ENCODE measurements at places on chromosomes 2 and 18.

- no peak for DNase-seq
Observed at GRCh38 chr2:236167297-236168109, 683 bp downstream of the GBX2 start.

- no peak for DNase-seq
Observed at GRCh38 chr2:105215586-105216192, 25.9 kb upstream of the GPR45 start.

GRCh38 chr2:36663851-36664695 lies 32.4 kb upstream of the VIT start:
- DNase-seq, result no peak

DNA sequence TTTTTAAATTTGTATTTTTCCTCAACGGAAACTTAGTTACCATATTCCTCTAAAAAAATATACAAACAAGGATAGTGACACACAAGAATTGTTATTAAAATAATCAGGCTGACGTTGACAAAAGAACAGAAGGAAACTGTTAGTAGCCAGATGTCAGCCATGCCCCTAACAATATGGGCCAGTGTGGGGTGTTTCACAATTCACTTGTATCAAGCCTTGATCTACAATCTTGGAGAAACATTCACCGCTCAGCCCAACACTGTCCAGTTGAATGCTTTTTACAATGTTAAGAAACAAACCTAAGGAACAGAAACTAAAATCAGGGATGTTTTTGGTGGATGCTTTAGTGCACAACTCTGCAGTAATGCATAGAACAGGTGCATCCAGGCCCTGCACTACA lies 44.6 kb downstream of the TMEFF2 start:
- no peak for DNase-seq

DNA sequence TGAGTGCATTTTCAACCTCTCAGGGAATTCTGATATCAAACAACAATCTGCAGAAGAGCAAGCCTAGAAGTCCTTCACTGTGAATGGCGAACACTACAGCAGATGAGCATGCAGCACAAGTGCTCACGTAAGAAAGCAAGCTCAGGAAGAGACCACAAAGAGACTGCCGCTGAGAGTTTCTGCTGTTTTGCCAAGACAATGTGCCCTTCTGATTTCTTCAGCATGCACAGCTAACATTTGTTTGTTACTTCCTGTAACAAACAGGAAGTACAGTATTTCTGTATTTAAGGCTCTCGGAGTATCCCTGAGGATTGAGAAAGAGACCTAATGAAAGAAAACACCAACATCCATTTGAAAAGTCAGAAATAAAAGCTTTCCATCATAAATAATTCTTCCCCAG lies 45.9 kb downstream of the MBOAT2 start:
- DNase-seq, result no peak

DNA sequence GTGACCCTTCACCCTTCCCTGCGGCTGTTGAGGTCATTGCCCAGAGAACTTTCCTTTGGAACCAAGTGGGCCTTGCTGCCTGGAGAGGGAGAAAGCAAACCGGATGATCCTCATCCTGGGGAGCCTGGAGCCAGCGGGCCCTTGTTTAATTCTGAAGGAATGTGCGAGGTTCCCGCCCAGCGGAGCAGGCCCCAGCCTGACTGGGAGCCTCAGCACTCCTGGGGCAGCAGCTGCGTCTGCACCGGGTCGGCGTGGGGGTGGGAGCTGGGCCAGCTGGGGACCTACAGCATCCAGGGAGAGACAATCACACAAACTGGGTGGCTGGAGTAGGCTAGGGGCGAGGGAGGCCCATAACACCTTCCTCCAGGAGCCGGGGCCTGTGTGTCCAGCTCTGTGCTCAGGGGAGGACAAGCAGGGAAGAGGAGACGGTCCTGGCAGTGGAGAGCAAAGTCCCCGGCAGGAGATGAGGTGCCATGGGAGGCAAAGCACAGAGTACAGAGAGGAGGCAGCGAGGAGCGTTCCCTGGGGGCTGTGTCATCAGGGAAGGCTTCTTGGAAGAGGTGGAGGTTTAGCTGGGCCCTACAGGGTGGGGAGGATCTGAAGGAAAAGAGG lies 61.9 kb upstream of the HAAO start:
- peak; percentile 87 for DNase-seq

DNA sequence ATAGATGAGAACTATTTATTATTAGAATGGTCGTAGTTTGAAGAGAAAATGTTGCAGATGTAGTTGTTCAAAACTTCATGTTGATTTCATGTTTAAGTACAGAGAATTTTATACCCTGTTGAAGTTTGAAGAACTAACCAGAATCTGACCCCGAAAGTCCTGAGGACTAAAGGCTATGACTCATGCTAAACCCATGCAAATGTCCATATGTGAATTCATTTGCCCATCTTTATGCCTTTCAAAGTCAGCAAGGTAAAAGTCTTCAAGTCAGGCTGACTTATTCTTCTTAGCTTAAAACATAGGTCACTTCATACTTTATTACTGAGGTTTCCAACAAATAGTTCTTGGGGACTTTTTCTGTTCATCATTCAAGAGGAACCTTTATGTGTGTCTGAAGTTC lies 185.5 kb downstream of the CCDC85A start:
- DNase-seq, result no peak

DNA sequence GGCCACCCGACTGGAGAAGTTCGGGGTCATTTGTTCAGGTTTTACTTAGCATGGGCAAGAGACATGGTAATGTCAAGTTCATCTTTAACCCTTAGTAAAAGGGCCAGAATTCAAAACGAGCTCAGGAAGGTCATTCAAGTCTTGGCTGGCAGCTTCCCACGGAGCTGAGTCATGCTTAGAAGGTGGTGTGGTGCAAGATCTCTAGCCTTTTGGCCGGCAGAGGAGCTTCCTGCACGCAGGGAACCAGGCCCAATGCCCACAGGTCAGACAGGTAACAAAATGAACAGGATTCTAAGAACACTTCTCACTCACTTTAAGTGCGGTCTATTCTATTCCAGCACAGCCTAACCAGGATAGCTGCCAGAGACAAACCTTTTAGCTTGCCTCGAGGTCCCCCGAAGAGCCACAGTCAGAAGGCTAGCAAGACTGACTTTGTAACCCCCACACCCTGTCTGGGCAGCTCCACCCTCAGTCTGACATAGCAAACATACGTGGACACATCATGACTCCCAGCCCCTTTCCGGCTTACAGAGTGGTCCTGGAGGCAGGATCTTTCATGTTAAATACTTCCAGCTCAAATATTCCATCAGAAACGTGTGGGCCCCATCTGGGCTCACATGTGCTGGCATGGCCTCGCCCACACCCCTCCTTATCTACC lies 292.7 kb downstream of the BCL11A start:
- no peak for DNase-seq

- DNase-seq, result no peak
Observed at GRCh38 chr2:7226501-7226900, 309.3 kb downstream of the RNF144A start.

DNA sequence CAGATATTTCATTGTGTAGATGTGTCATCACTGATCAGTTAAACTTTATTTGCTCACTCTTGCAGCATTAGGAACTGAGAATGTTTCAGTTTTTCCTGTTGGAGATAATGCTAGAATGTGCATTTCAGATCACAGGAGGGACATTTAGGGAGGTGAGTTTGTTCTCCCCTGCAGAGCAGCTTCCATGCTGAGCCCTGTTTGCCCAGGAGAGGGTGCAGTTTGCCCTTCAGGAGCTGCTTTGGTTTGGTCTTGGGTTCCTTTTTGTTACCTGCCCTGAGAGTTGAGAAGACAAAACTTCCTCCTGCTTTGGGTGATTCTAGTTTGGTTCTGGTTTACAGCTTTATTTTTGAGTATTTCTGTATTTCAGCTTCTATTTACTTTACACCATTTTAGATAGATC lies 49.9 kb downstream of the DGKD start:
- no peak for DNase-seq

GRCh38 chr2:18401471-18401870 lies 159.0 kb downstream of the RDH14 start:
- no peak for DNase-seq

DNA sequence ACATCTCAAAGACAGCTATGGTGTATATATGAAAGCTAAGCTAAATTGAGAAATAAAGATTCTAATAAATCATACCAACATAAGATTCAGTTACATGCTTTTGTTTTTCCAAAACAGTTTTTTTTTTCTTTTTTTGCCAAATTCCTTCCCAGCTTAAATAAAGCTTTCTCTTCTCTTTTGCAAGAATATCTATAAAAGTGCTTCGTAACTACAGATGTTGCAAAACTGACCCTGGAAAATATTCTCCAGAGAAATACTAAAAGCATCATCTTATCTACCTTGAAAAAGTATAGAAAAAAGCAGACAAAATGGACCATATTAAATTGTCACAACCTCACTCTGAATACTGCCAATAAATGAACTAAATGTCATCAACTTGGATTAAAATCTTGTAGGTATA lies 38.7 kb downstream of the FANCL start:
- no peak for DNase-seq

GRCh38 chr18:74982946-74983635 lies 225.8 kb downstream of the PTGR3 start:
- DNase-seq, result no peak

DNA sequence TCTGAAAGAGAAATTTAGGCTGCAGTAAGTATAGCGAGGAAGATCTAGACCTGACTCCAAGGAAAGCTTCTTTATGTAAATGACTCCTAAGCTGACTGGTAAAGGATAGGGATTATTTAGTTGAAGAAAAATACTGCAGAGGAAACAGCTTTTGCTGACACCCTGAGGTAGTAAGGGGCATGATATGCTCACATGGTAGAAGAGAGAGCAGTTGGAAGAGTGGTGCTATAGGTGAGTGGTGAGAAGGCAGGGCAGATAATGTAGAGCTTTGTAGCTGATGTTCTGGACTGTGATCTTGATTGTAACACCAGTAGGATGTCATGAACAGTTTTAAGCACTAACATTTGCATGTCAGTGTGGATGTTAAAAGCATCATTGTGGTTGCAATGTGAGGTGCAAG lies 639.1 kb upstream of the SLC39A10 start:
- DNase-seq, result no peak

- no peak for DNase-seq
Observed at GRCh38 chr2:196475611-196476010, 163.9 kb upstream of the CCDC150 start.

- DNase-seq, result no peak
Observed at GRCh38 chr2:163369111-163369510, 366.7 kb downstream of the FIGN start.

GRCh38 chr2:27262379-27263286 lies at the start of gene SLC30A3:
TSS of gene SLC30A3 (minus strand) at chr2:27263047. CDS start at chr2:27262906, 141 bp downstream.
- peak; percentile 88 for DNase-seq

- no peak for DNase-seq
Observed at GRCh38 chr2:190367091-190367490, 23.7 kb downstream of the INPP1 start.

GRCh38 chr2:163681745-163682144 lies 54.1 kb downstream of the FIGN start:
- no peak for DNase-seq

DNA sequence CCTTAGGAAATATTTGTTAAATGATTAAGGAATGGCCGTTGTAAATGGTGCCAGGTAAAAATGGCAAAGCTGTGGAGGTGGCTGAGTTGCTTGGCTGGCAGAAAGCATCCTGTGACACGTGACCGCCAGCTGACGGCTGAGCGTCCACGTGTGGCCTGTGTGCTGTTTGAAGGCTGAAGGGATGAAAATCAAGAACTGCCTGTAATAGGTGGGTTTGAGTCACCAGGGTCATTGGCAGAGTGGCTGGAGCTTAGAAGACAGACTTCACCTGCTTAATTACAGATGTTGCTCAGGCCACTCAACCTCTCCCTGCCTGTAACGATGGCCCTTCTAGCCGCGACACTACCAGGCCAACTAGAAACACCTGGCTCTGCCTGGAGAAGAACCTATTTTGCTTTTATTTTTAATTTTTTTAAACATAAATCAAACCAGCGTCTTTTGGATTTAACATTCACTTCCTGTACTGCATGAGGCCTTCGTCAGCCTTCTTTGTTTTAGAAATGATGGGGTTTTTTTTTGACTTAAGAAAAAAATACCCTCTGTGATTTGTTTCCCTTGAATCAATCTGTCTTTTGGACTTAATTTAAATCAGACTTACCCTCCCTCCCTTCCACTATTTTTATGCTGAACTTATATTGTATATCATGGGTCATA lies 206.5 kb downstream of the PRKCE start:
- no peak for DNase-seq

GRCh38 chr2:39947294-39948015 lies 168.4 kb upstream of the THUMPD2 start:
- no peak for DNase-seq

DNA sequence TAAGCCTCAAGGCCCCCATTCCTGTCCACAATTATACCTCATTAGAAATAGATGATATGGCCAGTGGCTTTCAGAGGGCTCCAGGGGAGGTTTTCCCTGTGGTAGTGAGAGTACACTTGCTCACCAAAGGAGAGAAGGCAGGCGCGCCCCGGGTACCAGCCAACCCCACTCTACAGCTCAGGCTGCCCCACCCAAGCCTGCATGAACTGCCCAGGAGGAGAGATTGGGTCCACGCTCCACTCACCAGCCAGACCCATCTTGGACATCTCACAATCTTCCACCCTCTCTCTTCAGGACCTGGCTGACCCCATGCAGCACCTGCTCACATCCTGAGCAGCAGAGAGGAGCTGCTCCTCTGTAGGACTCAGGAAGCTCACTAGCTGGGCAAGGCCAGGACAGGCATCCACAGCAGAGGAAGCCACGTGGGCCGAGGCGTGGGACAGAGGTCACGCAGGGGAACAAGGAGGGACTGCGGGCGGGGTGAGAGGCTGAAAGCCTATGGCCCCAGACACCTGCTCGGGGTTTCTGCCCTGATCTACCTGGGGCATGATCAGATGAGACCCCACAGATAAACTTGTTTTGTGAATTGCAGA lies 53.9 kb upstream of the GLI2 start:
- peak; percentile 62 for DNase-seq

- no peak for DNase-seq
Observed at GRCh38 chr2:163836167-163836566, 100.4 kb upstream of the FIGN start.

DNA sequence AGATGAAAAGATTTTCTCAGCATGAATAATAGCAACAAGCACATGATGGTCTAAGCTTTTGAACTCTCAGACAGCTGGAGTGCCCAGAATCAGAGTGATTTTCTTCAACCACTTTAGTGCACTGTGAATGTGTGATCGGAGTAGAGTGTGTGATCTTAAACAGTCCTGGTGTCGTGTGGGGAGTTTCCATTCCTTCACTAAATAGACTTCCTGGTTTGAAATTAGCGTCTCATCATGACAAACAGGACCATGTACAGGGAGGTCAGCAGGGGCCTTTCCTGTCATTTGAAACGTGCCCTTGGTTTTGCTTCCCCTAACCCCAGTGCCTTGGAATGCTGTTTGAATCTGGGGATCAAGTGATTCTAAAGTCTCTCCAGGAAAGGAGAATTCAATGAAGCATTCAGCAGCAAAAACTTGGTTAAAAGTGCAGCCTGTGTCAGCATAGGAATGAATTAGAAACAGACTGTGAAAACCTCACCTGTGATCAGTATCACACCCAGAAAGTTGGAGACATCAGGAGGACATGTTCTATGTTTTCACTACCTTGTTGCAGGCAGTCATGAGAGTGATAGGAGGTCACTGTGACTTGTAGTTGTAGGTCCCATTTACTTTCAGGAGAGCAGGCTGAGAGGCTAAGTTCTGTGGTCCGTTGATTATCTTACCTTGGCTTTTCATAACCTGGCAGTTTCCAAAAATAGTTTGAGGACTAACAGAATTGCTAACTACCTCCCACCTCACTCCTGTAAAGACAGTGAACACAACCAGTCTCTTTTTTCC lies 400.3 kb downstream of the MTX2 start:
- no peak for DNase-seq

GRCh38 chr2:31428001-31428418 lies 13.5 kb upstream of the XDH start:
- DNase-seq, result no peak
